ENCODE measurements at places on chromosomes 2 and 18. TPM values are rescaled to one million over a fixed set of nuclear protein-coding genes. Genes with fewer than 3 reads are reported as not detected.

The TSPYL6 gene
- not detected for total RNA-seq

- DNase-seq: no peak
These were observed 9.0 kb downstream of the ALKAL2 start for GRCh38 chr2:278927-279320.

GRCh38 chr2:32882816-32883810, 63.6 kb upstream of the LTBP1 start:
- no peak for DNase-seq

DNA sequence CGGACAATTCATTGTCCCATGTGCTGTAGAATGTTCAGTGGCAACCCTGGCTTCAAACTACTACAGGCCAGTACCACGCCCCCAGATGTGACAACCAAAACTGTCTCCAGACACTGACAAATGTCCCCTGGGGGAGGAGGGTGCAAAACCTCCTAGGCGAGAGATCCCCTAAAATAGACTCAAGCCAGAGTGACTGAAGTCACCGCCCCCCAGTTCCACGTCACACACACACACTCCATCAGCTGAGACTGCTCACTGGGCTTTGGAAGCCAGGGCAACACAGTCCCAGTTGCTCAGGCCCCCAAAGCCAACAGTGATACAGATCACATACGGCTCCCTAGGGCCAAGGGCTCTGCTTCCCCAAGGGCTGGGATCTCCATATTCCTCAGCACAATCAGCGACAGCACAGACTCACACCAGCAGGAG, 19.1 kb downstream of the HDAC4 start:
- DNase-seq: no peak

Measured in CD8-positive, alpha-beta T cell (primary cell).